ENCODE measurements at places on chromosomes 1 and 21.

- no peak for DNase-seq
These were observed 156.3 kb downstream of the C1orf94 start for GRCh38 chr1:34332996-34333395.

GRCh38 chr1:229030630-229031029, 240.3 kb upstream of the RAB4A start:
- DNase-seq, result no peak

- no peak for DNase-seq
These were observed 919 bp downstream of the MCL1 start for GRCh38 chr1:150578272-150579109.

DNA sequence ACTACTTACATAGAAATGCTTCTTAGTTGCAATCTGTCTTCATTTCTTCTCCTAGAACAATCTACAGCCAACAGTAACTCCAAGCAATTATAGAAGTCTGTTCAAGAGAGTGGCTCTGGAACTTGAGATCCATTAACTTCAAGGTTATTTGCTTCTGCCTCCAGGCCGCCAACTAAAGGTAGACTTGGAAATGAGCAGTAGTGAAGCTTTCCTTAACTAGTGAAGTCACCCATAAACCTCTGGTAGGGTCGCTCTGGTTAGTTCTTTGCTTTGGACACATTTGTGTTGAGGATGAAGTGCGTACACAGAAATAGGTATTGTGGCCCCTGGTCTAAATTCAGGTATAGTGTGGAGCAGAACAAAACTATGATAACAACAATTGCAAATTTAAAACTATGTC, 809.9 kb upstream of the RGS18 start:
- no peak for DNase-seq

- no peak for DNase-seq
These were observed 75.0 kb upstream of the DUSP10 start for GRCh38 chr1:221816899-221817298.

DNA sequence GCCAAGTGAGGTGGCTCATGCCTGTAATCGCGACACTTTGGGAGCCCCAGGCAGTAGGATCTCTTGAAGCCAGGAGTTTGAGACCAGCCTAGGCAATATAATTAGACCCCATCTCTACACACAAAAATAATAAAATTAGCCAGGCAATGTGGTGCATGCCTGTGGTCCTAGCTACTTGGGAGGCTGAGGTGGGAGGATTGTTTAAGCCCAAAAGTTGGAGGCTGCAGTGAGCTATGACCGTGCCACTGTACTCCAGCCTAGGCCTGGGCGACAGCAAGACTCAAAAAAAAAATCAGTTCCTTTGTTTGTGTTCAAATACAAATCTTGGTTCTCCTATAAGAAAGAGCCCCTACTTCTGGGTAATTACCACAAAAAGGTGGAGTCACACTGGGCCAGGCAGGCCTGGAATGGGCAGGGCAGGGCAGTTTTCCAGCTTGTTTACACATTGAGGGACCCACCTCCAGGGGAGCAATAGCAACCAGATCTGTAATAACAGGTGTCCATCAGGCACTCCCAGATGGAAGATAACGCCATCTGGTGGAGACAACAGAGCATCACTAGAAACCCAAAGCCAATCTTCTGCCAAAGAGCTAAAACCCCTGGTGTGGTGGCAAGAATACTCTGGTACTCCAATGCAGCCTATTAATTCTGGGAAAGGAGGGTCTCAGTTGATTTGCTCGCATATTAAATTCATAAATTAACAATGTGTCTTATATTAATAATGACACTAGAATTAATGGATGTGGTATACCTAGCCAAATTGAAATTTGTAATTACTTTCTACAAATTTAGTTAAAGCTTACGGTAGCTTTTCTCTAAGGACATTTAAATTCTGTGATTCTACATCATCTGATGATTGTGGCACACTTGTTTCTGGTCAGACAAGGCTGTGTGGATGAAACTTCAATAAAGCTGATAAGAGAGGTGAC, 13.2 kb downstream of the PPP1R15B start:
- DNase-seq, result peak; percentile 11
